ENCODE measurements at places on chromosomes 1 and 21. TPM values are rescaled to one million over a fixed set of nuclear protein-coding genes. Genes with fewer than 3 reads are reported as not detected.

The GSTM1 gene
- total RNA-seq, result not detected

The PRR9 gene
- 0.22 TPM for total RNA-seq

The CA6 gene
- total RNA-seq, result not detected

The SPRR5 gene
- total RNA-seq, result not detected

The FCER1G gene
- not detected for total RNA-seq

The HOOK1 gene
- not detected for total RNA-seq

The OLFML3 gene
- 238 TPM for total RNA-seq
